ENCODE measurements at places on chromosomes 11 and 22. TPM values are rescaled to one million over a fixed set of nuclear protein-coding genes. Genes with fewer than 3 reads are reported as not detected.

GRCh38 chr11:86486261-86487030 is 111.8 kb downstream of the CCDC81 start:
- peak; percentile 72 for DNase-seq

DNA sequence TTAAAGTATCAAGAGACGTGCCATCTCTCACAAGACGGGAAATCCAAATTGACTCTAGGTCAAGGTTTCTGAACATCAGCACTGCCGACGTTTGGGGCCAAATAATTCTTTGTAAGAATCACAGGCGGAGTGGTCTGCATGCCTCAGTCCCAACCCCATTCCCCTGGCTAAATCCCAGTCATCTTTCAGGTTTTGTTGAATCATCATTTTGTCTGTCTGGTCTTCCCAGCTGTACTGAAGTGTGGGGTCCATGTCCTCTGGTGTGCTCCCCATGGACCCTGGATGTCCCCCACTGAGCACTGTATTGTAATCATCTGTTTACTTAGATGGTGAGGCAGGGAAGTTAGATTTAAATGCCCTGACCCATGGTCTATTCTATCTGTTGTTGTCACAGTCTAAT is 103.6 kb upstream of the GALNT18 start:
- DNase-seq: no peak

GRCh38 chr11:44870615-44871176 is 80.0 kb downstream of the TP53I11 start:
- no peak for DNase-seq

GRCh38 chr11:131908316-131908715 is 537.9 kb downstream of the NTM start:
- DNase-seq: no peak

PRDM10 gene
- 5.5 TPM for total RNA-seq

KRTAP5-2 gene
- total RNA-seq: not detected

CSF2RB gene
- 0.02 TPM for total RNA-seq

DNAJB7 gene
- total RNA-seq: not detected
